ENCODE measurements at places on chromosomes 13 and 19. TPM values are rescaled to one million over a fixed set of nuclear protein-coding genes. Genes with fewer than 3 reads are reported as not detected.

The URAD gene
- total RNA-seq, result not detected

The TICAM1 gene
- 6.2 TPM for total RNA-seq

The PALM3 gene
- not detected for total RNA-seq

The ZSWIM4 gene
- total RNA-seq, result 4.1 TPM

The APC2 gene
- total RNA-seq, result not detected

The DACH1 gene
- total RNA-seq, result 3.1 TPM

The LGALS7 gene
- total RNA-seq, result not detected

The LGALS14 gene
- total RNA-seq, result not detected
